Stimulated activated CD4-positive, alpha-beta T cell treated with anti-CD3 and anti-CD28 coated beads, TNF-alpha, amount 100 ng/mL, for 1 hour (primary cell): ENCODE measurements at places on chromosomes 4 and X.

GRCh38 chr4:112848911-112849310 is 200.5 kb upstream of the ANK2 start:
- no peak for DNase-seq

- no peak for DNase-seq
Observed at GRCh38 chr4:186826846-186827533, 103.3 kb upstream of the FAT1 start.

DNA sequence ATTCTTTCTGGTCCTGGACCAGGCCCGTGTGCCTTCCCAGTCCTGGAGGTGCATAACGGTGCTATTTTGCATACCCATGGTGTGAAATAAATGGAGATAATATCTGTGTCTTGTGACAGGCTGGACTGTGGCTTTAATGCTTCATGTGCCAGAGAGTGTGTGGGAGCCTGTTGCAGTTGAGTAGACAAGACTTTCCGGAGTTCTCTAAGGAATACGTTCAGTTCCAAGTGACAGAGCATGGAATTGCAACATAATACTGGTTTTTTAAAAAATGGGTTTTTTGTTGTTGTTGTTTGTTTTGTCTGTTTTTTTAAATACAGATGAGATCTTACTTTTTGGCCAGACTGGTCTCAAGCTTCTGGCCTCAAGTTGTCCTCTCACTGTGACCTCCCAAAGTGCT is 74.0 kb downstream of the HPRT1 start:
- no peak for DNase-seq

- no peak for DNase-seq
Observed at GRCh38 chrX:19017271-19017670, 33.4 kb upstream of the PHKA2 start.

DNA sequence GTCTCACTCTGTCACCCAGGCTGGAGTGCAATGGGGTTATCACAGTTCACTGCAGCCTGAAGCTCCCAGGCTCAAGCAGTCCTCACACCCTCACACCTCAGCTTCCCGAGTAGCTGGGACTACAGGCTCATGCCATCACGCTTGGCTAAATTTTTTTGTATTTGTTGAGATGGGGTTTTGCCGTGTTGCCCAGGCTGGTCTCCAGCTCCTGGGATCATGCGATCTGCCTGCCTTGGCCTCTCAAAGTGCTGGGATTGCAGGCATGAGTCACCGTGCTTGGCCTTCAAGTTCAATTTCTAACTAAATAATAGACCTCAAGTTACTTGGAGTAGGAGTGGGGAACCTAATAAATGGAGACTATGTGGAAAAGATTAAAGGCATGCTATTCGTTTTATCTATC is 48.9 kb downstream of the MND1 start:
- DNase-seq, result no peak

DNA sequence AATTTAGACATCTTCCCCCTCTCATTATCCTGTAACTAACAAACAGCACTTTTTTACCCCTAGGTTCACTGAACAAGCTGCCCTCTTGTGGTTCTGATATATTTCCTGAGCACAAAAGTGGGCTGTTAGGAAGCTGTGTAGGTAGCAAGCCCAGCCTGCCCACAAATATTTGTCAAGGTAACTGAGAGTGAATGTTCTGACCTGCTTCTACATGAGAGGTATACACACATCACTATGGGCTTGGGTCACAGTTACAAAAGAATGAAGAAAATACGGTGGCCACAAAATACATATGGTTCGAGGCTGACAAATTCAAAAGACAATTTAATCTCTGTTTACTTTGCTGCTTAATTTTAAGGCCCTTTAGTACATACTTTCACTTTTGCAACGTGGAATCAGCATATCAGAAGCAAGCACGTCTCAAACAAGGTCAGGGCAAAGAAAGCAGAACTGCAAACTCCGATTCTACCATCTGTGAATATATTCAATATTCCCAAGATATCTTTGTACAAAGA is 78.7 kb downstream of the RBM47 start:
- no peak for DNase-seq

DNA sequence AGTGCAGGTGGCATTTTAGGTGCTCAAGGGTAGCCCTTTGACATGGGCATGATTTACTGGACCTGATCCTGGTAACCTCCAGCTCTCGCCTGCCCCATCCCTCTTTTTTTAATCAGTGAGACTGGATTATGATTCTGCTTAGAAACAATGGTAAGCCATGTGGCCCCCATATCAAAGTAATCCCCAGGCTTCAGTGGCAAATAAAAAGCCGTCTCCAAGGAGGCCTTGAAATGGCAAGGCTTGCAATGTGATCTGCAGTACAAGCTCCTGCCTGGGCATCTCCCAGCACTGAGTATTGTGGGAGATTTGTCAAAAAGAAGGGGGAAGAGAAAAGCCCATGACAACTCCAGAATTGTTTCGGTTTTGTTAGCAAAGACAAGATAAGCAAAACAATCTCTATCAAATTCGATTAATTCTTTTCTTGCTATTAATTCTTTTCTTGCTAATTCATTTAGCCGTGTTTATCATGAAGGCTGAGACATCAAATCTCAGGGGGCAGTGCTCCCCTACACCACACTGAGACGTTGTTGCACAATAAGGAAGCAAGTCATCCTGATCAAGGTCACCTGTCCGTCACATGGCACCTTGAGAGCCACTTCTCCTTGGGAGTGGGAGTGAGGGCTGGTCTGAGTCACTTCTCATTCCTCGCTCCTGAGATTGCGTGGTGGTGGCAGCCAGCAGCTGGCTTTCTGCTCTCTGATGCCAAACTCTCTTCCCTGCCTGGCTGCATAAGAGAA is 312.7 kb upstream of the GATB start:
- no peak for DNase-seq

DNA sequence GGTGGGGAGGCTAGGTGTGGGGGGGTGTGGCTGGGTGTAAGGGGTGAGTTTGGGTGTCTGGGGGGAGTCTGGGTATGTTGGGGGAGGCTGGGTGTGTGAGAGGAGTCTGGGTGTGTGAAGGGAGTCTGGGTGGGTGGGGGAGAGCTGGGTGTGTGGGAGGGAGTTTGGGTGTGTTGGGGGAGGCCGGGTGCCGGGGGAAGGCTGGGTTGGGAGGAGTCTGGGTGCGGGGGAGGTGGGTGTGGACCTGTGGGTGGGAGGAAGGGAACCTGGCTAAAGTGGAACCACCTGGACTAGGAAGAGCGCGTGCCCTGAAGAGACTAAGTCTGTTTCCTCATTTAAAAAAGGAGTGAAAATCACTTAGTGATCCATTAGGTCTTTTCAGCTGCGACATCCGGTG is 18.3 kb downstream of the SPON2 start:
- DNase-seq, result no peak

DNA sequence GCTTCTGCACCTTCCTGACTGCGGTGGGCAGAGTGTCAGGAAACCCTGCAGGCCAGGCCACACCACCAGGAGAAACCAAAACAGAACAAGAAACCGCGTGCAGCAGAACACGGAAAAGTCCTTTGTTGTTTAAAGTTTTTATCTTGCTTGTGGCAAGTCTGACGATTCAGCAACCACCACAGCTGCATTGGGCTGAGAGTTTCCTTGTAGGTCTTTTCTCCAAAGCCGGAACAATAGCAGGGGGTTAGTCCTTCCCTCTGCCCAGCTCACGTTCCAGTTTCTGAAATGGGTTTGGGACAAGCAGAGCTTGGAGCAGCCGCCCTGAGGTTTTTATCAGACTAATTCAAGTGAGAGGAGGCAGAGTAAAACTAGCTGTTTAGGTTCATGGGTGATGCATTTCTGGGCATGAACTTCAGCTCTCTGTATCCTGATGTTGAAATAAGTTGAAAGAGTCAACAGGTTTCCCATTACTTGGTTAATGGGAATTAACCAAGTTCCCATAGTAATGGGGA is 216.9 kb downstream of the PTTG2 start:
- DNase-seq, result peak; percentile 27

GRCh38 chr4:99161373-99162099 is 17.4 kb upstream of the ADH4 start:
- no peak for DNase-seq

DNA sequence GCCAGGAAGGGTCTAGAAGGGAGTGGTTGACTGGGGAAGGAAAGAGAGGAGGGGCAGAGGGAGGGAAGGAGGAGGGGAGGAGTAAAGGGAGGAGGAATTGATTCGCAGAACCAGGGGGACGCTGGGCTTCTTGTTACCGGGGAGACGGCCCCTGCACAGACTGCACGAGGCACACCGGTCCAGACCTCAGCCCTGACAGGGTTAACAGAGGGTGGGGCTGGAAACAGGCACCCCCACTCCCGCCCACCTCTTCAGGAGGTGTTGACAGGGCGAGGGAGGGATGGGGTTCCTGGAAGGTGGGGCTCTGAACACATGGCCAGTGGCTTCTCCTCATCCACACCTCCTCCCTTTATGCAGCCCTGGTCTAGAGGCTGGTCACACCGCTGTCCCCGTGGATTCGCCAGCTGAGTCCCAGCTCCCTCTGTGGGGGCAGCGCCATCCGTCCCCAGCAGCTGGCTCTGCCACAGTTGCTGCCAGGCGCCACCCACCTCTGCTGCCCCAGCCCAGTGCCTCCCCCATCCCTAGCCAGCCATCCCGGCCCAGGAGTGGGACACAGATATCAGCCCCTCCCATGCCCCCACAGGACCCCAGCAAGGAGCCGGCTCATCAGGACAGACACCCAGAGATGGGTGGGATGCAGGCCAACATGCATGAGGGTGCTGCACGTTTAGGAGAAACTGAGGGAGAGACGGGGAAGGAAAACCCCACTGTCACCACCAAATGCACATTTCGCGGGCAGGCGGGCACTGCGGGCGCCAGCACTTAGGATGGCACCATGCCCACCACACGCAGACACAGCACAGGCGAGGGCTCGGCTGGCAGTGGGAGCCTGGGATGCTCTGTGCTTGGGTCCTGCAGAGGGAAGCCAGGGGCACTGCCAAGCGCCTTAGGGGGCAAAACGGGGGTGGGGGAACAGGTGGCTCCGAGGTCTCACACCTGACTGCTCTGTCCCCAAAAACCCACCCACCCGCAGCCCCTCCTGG is 87.6 kb downstream of the ABLIM2 start:
- DNase-seq, result no peak

GRCh38 chr4:80876810-80877209 is 153.7 kb upstream of the BMP3 start:
- no peak for DNase-seq

DNA sequence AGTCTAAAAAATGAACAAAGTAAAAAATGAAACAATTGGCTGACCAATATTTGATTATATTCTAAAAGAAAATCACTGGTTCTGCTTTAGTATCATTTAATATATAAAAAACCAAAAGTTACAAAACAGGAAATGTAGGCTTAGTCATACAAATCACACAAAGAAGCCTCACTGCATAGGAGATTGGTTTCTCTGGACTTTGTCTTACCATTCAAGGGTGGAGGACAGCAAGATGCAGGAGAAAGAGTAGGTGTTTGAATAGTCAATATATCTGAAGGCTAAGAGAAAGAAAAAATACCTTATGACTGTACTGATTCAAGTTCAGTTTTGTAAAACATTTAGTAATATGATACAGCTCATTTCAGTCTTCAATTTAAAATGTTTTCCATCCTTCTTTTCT is 28.6 kb upstream of the TAF9B start:
- no peak for DNase-seq

DNA sequence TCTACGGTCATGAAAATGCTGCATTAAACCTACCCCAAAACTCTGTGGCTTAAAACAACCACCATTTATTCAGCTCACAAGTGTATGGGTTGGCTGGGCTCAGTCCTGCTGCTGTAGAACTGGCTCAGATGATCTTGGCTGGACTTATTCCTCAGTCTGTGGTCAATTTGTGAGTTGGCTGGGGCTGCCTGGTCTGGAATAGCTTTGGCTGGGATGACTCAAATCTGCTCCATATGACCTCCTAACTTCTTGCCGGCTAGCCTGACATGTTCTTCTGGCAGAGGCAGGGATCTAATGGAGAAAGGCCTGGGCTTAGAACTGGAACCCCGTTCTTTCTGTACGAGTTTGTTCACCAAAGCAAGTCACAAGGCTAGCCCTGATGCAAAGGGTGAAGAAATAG is 71.7 kb downstream of the CFAP299 start:
- no peak for DNase-seq

- DNase-seq, result no peak
Observed at GRCh38 chr4:103934178-103934789, 214.5 kb upstream of the TACR3 start.

- no peak for DNase-seq
Observed at GRCh38 chr4:164648849-164649212, 105.1 kb upstream of the SMIM31 start.

GRCh38 chr4:10982305-10982704 is 297.7 kb upstream of the CLNK start:
- no peak for DNase-seq

GRCh38 chr4:112451831-112452230 is 64.1 kb downstream of the NEUROG2 start:
- DNase-seq, result no peak

DNA sequence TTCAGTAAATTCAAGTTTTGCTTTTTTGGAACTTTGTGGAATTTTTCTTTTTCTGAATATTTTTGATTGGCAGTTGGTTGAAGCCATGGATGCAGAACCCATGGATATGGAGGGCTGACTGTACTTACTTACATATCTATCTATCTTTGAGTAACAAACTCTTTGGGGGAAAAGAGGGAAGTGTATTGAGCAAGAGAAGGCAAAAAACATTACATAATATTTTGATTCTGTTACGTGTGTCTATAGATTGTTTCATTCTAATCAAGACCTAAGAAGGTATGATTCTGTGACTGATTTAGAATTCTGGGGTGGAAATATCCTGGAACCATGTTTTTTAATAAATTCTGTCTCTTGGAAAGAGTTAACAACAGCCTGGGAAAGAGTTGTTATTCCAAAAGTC is 31.5 kb downstream of the GRSF1 start:
- no peak for DNase-seq

DNA sequence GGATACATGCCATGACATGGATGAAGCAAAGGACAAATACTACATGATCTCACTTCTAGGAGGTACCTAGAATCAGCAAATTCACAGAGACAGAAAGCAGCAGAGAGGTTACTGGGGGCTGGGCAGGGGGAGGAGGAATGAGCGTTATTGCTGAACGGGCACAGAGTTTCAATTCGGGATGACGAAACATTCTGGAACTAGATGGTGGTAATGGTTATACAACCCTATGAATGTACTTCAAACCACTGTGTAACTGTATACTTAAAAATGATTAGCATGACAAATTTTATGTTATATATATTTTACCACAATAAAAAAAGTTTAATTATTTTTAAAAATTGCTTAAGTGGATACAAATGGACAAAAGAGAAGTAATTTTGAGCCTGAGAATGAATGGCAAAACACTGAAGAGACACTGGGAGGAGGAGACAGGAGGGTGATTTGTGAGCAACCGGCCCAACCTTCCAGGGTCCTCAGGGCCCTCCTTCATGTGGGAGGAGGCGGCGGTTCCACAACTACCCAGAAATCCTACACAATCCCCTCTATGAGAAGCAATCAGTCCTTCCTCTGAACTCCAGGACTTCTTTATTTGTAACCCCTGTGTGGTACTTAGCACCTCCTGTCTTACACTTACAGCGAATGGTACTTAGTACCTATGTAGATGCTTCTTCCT is 14.1 kb downstream of the ACSL1 start:
- no peak for DNase-seq

GRCh38 chrX:129058405-129058804 is 464.9 kb downstream of the SMARCA1 start:
- DNase-seq, result no peak

- no peak for DNase-seq
Observed at GRCh38 chr4:76504613-76505465, 69.8 kb downstream of the SHROOM3 start.
